ENCODE measurements at places on chromosomes 5 and 9.

DNA sequence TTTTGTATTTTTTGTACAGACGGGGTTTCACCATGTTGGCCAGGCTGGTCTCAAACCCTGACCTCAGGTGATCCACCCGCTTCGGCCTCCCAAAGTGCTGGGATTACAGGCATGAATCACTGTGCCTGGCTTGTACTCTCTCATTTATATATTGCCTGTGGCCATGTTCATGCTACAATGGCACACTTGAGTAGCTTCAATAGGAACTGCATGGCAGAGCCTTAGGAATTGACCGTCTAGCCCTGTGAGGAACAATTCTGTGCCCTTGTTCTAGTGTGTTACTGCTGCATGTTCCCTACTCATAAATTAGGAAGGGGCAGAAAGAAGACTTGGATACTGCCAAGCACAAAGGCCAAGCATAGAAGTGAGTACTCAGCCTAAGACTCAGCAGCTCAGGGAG lies 104.2 kb downstream of the LIFR start:
- no peak for DNase-seq

- no peak for DNase-seq
Measured at GRCh38 chr9:22159586-22159985, 150.5 kb upstream of the CDKN2B start.

- no peak for DNase-seq
Measured at GRCh38 chr9:122007837-122008236, 85.3 kb downstream of the TTLL11 start.

DNA sequence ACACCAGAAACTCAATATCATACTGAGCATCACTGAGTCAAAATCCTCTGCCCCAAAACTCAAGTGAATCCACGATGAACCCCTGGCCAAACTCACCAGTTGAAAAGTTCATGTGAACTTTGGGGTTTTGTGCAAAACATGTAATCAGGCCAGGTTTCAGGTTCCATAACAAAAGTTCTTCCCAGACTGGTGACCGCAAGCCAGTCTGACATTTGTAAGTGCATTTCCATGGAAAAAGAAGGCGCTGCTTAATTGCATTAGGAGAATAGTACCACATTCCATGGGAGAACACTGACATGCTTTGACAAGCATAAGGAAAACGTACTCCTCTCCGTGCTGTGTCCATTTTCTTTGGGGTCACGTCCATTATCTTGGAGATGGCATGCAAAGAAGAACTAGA lies 567.0 kb downstream of the BNC2 start:
- DNase-seq, result no peak

DNA sequence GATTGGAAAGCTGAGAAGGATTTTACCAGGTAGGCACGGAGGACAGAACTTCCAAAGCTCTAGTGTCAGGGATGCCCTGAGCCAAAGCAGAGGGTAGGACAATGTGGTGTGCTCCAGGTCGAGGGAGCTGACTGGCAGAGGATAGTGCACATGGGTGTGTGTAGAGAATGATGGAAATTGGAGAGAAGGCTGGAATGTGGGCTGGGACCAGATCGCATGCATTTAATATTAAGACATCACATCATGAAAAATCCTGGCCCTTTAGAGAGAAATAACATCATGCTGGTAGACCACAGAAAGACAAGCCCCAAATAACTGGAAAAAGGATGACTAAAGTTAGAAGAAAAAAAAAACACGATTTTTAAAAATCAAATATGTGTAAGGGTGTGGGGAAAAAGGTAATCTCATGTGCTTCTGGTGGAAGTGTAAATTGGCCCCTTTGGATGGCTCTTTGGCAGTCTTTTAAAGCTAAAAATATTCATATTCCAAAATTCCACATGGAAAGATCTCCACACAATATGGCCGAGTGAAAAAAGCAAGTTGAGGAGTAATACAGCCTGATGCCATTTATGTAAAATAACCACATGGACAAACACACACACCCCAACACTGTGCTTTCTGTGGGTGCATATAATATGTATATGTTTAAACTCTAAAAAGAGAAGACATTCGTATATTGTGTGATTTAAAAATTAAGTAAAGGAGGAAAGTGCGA lies 67.0 kb upstream of the TGFBR1 start:
- DNase-seq, result no peak

DNA sequence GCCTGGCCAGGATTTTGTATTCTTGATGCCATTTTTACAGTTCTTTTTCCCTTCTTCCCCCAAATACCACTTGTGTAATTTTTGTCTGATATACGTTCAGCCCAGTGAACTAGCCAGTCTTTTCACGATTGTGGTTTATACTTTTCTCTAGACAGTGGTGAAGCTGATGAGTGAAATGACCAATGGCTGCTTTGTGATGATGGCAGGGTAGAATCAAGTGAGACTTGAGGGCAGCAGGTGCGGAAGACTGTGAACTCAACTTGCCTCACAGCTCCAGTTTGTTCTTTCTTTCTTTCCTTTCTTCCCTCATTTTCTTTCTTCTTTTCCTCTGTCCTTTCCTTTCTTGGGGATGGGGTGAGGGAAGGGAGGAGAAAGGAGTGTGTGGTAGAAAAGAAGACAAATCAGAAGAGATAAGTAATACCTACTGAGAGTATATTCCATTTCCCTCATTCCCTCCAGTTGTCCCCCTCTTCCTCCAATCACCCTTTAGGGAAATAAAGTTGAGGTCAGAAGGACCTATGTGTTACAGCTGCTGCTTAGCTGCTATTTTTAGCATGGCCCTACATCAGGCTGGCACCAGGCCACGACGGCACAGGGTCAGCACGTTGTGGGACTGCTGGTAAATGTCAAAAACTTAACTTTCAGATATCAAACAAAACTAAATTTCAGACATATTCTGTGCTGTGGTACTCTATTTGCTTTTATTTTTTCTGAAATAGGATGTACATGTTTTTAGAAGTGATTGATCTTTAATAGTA lies 12.3 kb downstream of the ZSWIM6 start:
- DNase-seq, result no peak

GRCh38 chr9:115400796-115401195 lies 282.8 kb upstream of the TNC start:
- no peak for DNase-seq

DNA sequence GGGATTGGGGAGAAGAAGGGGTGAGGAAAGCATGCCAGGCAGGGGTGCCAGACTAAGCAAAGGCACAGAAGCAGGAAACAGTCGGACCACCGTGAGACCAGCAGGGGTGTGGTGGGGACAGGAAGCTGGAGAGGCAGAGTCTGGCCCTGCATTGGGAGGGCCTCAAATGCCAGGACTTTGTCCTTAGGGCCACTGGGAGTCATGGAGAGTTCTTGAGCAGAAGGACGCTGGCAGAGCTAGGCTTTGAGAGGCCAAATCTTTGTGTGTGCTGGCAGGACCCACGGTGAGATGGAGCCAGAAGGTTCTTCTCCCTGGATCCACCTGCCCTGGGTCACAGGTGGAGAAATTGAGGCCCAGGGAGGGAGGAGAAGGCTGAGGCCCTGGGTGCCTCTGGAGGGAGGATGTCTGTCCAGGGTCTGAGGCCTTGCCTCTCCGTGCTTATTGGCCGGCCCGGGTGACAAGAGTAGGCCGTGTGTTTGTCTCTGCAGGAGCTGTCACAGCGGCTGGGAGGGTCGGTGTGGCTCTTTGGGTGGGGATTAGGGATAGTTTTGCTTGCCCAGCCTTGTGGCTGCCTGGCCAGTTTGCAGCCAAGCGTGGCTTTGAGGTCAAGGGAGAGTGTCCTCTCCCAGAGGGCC lies 1.8 kb upstream of the ENG start:
- no peak for DNase-seq

- DNase-seq, result no peak
Measured at GRCh38 chr9:92931606-92932005, 15.7 kb upstream of the FGD3 start.

- DNase-seq, result peak; percentile 63
Measured at GRCh38 chr9:19922476-19923118, 133.8 kb upstream of the SLC24A2 start.

- DNase-seq, result peak; percentile 96
Measured at GRCh38 chr5:131252824-131253171, 11.1 kb upstream of the CDC42SE2 start.

GRCh38 chr9:23587433-23587832 lies 238.6 kb downstream of the ELAVL2 start:
- DNase-seq, result no peak

- DNase-seq, result no peak
Measured at GRCh38 chr9:97813072-97813471, 40.0 kb upstream of the FOXE1 start.

GRCh38 chr9:99822109-99822805 lies 572 bp downstream of the NR4A3 start:
- no peak for DNase-seq

DNA sequence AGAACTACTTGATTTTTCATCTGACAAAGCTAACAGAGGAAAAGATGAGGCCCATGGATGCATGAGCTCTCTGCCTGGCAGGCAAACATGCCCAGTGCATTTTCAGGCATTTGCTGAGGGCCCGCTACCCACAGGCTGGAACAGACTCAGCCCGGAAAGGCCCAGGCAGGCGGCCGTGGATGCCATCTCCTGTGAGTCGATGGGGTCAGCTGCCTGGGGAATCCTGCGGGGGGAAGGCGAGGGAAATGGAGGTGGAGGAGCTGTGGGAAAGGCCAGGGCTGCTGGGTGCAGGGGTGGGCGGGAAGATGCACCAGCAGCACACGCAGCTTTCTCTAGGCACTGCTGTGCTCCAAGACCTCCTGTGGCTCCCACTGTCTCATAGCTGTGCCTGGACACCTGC lies 13.7 kb downstream of the SLC9A3 start:
- no peak for DNase-seq

DNA sequence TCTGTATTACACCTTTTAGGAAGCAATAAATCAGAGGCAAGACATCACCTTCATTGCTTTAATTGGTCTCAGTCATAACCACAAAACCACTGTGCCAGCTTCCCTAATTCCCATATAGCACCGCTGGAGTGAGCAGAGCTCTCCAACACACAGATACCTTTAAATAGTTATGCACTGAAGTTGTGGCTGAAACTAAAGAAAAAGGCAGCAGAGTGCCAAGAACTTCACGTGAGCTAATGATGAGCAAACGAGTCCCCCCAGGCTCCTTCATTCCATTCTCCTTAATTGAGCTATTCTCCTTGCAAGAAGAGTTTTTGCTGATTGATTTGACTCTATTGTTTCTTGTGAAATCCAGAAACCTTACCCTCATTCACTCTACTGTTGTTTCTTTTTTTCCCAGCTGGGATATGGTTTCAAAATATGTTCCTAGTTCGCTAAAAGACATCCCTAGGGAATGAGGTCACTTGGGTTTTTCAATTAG lies 501.5 kb downstream of the SPATA31D1 start:
- DNase-seq, result no peak

DNA sequence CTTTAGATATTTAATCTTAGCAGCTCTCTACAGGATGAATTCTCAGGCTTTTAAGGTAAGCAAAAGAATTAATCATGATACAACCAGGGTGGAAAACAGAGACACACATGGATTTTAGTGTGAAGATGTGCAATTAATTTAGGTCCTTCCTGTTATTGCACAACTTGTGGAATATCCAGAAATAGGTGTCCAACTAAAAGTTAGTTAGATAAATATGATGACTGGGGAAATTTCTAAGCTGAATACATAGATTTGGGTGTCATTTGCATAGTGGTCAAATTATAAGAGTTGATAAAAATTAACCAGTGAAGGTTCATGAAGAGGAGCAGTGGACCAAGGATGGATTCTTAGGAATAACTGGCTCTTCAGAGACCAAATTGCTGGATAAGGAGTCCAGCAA lies 266.1 kb downstream of the PRR16 start:
- no peak for DNase-seq

DNA sequence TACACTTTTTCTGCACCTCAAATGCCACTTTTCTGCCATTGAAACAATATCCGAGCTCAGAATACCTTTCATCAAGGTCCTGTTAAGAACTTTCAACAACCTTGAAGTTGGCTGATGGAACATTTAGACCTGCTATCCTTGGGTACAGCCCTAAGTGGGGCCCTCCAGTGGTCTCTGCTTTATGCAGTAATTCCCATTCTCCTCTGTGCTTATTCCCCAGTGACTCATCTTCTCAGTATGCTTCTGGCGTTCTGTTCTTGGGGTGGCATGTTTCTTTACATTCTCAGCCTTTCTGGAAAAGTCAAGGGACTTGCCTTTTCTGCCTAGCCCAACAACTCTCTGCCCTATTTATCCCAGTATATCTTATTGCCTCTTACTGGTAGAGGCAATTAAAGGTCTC lies 7.1 kb downstream of the ANP32B start:
- no peak for DNase-seq

DNA sequence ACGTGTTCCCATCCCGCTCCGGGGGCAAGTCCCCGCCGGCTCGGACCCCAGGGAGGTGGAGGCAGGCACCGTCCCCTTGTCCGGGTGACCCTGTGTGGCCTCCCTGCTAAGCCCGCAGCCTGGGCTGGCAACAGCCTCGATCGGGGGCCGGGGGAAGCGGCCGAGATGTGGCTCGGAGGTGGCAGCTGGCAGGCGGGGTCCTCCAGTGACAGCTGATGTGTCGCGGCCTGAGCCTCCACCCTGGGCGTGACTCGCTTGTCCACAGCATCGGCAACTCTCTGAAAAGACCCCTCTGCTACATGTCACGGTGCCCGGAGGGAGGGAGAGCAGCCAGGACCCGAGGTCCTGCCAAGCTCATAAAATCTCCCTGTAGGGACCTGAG lies 124.8 kb upstream of the IRX4 start:
- no peak for DNase-seq

DNA sequence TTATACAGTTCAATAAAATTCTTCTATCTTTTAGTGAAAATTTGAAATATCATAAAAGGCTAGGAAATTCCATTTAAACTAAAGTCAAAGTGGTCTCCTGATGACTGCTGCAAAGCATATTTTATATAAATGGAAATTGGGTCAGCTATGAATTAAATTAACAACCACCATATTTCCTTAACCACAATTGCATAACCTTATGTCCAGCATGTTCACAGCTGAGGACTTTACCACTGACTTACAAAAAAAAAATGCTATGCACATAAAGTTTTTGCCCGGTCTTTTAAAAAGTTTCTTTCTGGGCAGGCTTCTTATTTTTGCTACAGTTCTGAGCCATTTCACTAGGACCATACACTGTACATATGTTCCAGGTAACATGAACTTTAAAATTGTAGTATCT lies 208.6 kb upstream of the RGMB start:
- DNase-seq, result no peak

DNA sequence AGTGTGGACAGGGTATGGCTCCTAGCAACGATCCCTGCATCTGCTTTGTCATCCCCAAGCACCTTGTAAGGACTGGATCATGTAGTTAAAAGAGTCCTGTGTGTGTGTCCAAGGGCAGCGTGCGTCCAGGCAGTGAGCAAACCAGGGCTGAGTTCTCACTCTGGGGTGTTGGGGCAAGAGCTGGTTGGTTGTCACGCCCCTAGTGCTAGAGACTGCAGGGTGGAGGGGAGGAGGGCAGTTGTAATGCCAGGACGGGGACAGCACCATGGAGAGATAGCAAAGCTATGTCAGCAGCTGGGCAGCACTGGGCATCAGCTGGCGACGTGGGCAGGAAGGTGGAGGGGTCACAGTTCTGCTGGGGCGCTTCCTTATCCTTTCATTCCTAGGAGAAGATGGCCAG lies 100.8 kb downstream of the ZNF618 start:
- no peak for DNase-seq

DNA sequence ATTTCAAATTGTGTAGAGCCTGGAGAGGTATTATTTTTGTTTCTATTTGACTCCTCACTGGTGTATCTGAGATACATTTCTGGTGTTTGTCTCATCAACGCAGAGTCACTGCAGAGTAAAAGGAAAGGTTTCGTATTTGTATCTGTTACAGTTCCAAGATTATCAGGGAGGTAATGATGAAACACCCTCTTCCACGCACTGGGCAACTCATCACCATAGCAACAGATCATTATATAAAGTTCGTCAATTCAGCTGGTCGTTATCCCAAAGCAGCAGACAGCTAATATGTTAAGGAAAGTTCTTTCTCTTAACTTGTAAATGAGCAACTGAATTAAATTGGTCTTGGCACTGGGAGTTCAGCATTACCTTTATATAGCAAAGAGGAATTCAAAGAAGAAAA lies 513.5 kb downstream of the MTRR start:
- no peak for DNase-seq

All from SK-N-MC (cell line).